NCI-H1694 (cell line): ENCODE measurements at places on chromosomes 5 and 9.

- no peak for DNase-seq
Observed at GRCh38 chr9:76692458-76693129, 71.6 kb upstream of the PCA3 start.

DNA sequence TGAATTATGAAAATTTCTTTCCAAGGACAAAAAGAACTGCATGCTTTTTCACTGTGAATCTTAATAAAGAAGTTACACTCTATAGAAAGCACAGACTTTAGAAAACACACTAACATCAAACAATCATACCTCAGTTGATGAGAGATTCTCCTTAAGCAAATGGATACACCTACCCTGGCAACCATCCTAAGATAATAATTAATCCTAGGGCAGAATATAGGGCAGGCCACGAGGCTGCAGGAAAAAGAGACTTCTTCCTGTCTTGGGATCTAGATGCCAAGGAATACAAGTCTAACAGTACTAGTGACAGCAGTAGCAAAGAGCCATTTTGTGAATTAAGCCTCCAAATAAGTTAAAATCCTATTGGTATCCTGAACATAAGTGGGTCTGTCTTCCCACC is 395.4 kb downstream of the EFNA5 start:
- DNase-seq = no peak

DNA sequence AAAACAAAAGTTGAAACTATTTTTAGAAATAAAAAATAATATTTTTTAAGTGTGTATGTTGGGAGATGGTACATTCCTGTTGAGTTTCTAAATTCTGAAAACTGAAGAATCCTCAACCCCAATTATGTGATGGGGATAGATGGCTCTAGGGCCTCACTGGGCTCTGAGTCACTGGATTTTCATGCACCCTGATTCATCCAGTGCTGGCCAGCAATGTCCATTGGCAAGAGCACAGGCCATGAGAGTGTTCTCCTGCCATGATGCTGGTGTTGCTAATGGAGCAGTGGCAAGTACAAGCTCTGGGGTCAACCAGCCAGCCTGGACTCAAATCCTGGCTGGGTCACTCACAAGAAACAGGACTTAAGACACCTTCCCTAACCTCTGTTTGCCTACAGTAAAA is 23.3 kb downstream of the SMIM23 start:
- DNase-seq = no peak

GRCh38 chr9:129280623-129281271 is 102.7 kb upstream of the IER5L start:
- no peak for DNase-seq

GRCh38 chr9:91150998-91151717 is 210.6 kb downstream of the AUH start:
- DNase-seq = no peak

GRCh38 chr5:35990941-35991611 is at the start of gene UGT3A1:
Gene UGT3A1, minus strand, starts transcription at chr5:35991390. Its CDS starts 150 bp downstream, at chr5:35991240.
- no peak for DNase-seq

DNA sequence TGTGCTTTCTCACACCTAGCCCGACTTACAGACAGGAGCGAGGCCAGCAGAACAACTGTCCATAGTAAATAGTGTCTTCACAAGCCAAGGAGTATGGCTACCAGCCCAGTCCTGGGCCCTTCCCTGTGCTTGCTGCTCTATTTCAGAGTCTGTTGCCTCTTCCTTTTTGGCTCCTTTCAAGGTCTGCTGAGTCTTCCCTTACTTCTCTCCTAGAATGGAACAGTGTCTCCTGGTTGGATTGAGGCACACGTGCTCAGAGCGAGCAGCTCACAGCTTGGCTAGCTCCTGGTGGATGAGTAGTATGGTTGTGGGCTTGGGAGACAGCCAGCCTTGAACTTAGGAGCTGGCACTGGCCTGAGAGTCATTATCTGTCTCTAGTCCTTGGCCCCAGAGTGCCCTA is 72.8 kb downstream of the TLE4 start:
- DNase-seq = no peak

GRCh38 chr5:43007911-43008362 is 32.2 kb downstream of the ANXA2R start:
- peak; percentile 71 for DNase-seq

DNA sequence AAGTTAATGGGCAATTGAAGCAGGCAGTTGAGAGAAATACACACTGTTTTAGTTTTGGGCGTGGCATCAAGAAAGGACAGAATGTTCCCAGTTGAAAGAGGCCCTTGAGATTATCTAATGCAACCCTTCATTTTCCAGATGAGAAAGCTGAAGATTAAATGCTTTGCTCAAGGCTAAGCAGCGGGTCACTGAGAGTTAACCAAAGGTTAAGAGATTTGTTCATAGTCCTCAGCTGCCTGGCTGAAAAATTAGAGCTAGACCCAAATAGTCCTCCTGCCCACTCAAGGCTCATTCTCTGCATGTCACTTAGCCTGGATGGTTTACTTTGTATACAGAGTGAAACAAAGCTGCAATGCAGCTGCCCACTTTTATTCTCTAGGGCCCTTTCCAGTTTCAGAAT is 46.7 kb upstream of the MAMDC2 start:
- no peak for DNase-seq

DNA sequence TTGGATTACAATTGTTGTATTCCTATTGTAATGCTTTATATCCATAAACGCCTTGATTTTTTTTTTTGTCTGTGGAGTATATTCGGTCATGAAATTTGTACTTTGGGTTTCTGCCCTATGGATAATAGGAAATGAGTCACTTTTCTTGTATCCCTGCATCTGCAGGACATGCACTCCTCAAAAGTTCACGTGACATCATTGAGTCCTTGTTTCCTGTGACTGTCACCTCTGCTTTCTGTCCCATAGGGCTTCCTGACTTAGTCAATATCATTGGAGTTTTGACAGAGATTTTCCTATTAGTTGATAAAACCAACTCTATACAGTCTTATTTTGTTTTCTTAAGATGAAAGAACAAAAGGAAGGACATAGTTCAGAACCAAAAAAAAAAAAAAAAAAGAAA is 356.3 kb downstream of the MAT2B start:
- DNase-seq = no peak

DNA sequence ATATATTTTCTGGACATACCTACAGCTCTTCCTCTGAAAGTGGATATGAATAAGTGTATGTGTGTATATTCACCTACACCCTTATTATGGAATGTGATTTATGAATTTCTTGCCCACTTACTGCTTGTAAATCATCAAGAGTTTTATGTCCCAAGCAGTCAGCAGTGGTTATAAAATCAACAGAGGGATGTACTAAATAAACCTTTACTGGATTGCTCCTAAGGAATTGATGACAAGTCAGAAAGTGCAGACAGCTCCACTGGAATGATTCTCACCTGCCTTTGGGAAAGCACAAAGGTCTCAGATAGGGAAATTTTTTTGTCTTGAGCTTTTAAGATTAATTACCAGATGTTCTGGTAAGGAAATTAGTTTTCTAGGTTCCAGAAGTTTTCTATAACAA is 9.3 kb downstream of the TMEM174 start:
- no peak for DNase-seq

- DNase-seq = no peak
Observed at GRCh38 chr9:92094655-92095054, 20.6 kb downstream of the SPTLC1 start.

- no peak for DNase-seq
Observed at GRCh38 chr9:1748407-1748806, 266.7 kb upstream of the SMARCA2 start.

DNA sequence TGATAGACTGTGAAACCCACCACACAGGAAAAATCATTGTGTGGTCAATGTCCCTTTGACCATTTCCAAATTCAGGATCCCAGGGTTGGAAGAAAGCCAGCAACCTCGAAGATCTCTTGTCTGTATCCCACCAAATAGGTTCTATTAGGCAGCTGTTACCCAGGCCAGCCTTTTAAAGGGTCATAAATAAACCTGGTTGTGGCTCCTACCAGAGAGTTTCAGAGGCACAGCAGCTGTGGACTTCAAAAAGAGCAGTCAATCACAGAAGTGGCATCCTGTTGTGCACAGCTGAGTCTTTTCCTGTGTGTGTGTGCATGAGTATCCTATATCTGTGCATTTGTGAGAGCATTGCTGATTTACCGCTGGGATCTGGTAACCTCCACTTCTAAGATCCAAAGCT is 23.7 kb upstream of the OR2S2 start:
- DNase-seq = no peak

DNA sequence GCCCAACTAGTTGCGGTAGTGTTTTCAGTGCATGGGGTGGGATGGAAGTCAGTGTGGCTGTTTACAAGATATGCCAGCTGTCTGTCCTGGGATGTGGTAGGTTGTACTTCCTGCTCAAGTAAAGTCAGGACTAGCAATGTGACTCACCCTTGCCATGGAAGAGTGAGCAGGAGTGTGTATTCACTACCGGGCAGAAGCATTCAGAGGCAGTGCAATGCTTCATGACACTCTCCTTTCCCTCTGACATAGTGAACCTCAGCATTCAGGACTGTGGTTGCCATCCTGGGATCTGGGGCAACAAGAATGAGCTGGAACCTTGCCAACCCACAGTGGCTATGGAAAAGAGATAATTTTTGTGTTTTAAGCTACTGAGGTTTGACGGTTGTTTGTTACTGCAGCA is 68.9 kb downstream of the BOD1 start:
- no peak for DNase-seq

DNA sequence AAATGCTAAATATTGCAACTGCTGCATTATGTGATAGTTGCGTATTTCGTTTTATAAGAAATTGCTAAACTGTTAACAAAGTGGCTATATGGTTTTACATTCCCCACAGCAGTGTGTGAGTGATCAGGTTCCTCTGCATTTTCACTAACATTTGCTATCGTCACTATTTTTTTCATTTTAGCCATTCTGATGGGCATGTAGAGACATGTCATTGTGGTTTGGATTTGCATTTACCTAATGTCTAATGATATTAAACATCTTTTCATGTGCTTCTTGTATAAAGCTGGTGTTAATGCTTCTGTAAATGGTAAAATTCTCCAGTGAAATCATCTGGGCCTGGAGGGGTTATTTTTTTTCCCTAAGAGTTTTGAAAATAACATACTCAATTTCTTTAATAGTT is 61.6 kb downstream of the ERCC6L2 start:
- peak; percentile 9 for DNase-seq

DNA sequence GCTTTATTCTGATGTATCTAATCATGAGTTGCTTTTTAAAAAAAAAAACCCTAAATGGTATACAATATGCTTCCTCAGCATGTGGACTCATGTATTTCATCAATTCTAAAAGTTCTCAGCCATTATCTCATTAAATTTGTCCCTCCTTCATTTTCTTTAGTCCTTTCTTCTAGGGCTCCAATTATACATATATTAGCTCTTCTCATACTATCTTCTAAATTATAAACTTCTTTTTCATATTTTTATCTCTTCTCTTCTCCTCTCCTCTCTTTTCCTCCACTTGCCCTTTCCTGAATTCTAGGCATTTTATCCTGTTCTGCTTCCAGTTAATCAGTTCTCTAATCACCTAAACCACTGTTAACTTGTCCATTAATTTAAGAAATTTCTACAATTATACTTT is 55.0 kb upstream of the IL33 start:
- no peak for DNase-seq

GRCh38 chr9:106535439-106535838 is 327.5 kb upstream of the ZNF462 start:
- no peak for DNase-seq

DNA sequence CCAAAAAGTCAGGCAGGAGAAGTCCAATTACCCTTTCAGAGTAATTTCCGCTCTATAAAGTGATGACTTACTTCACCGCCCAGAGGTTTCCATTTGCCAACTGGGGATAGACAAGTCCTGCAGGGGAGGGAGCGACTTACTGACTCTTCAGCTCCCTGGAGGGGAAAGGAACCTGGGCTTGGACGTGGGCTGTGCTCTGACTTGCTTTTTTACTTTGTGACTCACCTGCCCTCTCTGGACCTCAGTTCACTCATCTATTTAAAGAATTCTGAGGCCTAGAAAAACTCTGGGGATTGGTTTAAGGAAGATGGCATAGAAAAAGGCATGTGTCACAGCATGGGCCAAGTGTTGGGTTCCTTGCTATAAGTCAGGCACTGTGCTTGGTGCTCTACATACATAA is 180.4 kb upstream of the TRIM32 start:
- no peak for DNase-seq

- no peak for DNase-seq
Observed at GRCh38 chr9:122186301-122186700, 26.6 kb downstream of the MORN5 start.

DNA sequence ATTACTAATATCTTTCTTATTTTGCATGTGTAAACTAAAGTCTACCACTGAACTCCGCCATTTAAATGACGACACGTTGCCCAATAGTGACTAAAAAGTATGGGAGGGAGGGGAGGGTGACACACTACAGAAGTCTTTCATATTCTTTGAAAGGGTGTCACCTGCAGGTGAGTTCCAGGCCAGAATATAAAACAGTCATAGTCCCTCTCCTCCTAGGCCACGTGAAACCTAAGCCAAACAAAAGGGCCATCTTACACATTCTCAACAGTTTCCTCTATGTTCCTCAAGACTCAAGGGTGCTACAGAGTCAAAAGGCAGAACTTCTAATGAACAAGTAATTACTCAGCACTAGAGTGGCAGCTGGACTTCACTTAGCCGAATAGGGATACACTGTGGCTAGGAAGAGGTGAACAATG is 6.4 kb downstream of the CEMIP2 start:
- DNase-seq = no peak

DNA sequence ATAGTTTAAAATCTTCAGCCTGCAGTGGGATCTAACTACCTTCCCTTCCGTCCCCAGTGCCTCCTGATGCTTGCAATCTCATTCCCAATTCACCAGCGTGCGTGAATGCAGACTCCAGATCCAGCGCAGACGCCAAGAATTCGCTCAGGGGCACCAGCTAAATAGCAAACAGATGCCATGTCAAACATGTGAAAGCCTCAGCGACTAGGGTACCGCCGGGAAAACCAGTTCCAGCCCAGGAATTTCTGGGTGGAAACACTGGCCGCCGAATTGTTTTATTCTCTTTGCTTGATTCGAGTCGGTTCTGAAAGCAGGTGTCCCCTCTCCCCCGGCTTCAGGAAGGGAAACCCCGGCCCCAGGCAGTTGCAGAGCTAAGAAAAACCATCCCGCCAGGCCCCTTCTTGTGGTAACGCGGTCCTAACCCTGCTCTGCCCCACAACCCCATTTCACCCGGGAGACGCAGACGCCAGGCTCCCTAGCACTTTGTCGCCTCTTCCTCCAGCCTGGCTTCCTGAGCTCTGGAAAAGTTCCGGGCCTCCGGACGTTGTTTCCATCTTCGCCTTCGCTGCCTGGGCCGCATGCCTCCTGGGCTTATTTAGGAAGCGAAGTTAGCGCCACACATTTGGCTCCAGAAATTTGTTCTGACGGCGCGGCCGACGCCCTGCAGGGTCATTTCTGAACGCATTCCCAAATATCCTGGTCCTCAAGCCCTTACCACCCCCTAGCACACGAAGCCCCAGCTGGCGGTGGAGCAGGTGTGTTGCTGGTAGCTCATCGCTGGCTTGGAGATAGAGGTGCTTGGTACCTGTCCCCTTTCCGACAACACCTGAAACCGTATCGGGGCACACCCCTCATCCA is 665 bp upstream of the LVRN start:
- DNase-seq = no peak

DNA sequence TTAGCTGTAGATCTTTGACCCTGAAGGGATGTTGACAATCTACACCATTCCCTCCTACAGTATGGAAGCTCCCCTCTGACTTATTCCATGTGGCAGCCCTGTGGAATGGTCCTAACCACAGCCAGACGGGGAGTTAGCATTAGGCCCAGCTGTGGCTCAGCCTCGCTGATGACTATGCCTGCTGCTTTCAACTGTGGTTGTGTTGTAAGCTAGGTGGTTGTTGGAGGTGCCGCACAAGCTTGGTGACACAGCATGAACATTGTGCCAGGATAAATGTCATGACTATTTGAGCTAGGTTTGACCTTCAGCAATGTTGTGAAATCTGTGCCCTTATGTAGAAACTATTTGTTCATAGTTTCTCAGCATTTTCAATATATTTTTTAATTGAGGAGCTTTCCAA is 40.6 kb downstream of the SGCD start:
- peak; percentile 5 for DNase-seq
